Tibial artery (tissue), 4 donors: ENCODE measurements at places on chromosomes 13 and 19.
A peak's percentile ranks its signal among the peaks of the same experiment; 100 is the strongest.

DNA sequence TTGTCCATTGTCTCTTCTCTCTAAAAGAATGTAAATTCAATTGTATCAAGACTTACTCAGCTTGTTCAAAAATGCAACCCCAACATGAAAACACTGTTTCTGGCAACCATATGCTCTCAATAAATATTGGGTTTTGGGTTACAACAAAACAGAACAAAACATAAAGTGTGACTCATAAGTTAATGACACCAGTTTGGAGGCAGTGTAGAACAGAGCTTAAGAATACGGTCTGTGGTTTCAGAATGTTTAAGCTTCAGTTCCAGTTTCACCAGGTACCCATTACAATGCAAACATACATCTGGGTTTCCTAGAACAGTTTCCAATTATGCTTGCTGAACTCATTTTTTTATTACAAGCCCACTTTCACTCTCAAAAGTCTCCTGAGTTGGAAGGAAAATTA, 285.8 kb upstream of the PCDH9 start:
- no peak for DNase-seq

- peak; percentile 61 for DNase-seq
Measured at GRCh38 chr19:40274585-40275544, 10.3 kb downstream of the AKT2 start.

DNA sequence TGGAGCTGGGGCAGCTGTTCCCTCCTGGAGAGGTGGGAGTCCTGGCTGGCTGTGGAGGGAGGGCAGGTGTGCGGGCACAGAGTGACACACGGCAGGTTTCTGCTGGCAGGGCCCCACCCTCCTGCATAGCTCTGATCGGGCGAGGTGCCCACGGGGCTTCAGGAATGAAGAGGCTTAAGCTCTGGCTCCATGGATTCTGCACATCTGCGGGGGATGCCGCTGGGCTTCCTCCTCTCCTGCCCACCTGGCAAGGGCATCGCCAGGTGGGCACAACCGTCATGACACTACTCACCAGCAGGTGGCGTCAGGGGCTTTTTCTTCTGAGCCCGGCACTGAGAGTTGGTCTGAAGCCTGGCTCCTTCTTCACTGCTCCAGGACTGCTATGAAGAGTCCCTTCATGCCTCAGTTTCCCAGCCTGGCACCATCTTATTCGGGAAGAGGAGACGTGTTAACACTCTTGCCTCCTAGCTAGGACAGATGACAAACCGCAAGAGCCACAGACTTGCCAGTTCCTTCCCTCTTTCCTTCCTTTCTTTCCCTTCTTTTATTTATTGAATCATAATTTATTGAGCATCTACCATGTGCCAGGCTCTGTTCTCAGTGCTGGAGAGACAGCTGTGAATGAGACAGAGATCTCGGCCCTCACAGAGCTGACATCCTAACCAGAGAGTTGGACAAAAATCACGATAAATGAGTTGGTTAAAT, 15.2 kb upstream of the PAK4 start:
- DNase-seq, result no peak

DNA sequence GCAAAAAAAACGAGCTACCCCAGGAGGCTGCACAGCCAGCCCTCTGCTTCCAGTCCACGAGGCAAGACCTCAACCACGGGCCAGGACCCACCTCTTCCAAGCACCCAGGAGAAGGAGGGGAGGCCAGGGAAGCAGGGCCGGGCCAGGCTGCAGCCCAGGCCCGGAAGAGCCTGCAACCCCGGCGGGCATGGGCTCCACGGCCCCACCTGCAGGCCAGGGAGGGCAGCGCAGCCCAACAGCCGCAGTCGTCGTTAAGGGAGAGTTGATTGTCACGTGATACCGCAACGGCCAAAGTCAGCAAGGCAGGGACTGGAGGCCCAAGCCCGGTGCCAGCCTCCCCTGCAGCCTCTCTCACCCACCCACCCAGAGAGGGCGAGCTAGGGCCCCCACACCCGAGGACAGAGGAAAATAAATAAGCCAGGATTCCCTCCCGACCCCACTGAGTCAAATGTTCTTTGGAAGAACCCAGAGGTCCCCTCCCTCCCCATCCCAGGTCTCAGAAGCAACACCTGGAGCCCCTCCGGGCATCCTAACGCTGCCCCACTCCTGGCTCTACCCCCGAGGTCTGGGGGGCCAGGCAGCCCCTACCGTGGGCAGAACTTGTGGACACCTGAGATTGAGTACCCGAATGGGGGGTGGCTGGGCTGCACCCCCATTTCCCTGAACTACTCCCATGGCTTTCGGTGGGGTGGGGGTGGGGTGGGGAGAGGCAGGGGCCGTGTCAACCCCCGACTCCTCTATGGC, 5.2 kb upstream of the REXO1 start:
- peak; percentile 88 for DNase-seq

DNA sequence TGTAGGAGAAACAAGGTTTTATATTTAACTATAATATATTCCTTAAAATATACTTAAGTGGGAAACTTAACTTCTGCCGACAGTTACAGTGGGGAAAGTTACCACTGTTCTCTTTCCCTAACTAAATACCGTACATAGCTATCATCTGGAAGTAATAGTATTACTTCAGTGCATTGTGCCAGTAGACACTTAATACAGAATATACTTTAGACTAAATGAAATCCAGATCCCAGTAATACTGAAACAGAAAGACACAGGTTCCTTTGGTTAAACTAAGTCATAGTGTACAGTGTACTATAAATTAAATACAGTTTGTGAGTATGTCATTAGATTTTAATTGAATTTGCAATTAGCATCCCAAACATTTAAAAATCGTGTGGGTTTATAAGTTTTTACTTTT, 107.5 kb downstream of the PCCA start:
- DNase-seq, result no peak

- DNase-seq, result no peak
Measured at GRCh38 chr13:70874636-70875035, 766.4 kb upstream of the KLHL1 start.

DNA sequence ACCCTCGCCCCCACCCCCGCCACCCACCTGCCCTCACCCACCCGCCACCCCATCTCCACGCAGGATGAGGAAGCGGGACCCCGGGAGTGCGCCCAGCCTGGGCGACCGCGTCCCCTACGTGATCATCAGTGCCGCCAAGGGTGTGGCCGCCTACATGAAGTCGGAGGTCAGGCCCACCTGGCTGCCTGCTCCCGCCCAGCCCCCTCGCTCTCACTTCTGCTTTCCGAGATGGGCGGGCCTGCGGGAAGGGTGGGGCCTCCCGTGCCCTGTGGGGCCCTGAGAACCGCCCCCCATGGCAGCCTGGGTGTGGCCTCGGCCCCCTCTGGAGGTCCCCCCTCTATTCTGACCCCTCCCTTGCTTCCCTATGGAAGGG, 3.1 kb upstream of the SPIB start:
- no peak for DNase-seq

DNA sequence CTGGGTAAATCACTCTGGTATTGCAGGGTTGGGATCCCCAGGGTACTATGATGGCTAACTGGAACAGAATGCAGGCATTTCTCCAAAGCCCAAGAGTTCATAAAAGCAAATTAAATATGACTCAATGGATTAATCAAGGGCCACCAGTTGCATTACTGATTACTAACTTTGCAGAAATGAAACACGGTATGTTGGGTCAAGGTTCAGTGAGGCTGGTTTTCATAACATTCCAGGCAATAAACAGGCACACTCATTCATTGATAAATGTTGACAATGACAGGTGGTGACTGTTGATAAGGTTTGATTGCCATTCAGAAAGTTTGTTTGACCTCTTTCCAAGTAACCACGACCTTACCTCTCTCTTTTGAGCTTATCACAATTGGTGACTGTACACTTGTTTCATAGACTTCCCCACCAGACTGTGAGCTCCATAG, 506 bp upstream of the AP1M1 start:
- peak; percentile 53 for DNase-seq

- no peak for DNase-seq
Measured at GRCh38 chr13:44921246-44921877, 67.9 kb downstream of the NUFIP1 start.

GRCh38 chr13:111005808-111006505, 91.1 kb upstream of the ANKRD10 start:
- DNase-seq, result peak; percentile 61

GRCh38 chr13:66618702-66619101, 611.4 kb downstream of the PCDH9 start:
- no peak for DNase-seq

GRCh38 chr13:33123066-33123859, 107.0 kb downstream of the KL start:
- DNase-seq, result peak; percentile 71

DNA sequence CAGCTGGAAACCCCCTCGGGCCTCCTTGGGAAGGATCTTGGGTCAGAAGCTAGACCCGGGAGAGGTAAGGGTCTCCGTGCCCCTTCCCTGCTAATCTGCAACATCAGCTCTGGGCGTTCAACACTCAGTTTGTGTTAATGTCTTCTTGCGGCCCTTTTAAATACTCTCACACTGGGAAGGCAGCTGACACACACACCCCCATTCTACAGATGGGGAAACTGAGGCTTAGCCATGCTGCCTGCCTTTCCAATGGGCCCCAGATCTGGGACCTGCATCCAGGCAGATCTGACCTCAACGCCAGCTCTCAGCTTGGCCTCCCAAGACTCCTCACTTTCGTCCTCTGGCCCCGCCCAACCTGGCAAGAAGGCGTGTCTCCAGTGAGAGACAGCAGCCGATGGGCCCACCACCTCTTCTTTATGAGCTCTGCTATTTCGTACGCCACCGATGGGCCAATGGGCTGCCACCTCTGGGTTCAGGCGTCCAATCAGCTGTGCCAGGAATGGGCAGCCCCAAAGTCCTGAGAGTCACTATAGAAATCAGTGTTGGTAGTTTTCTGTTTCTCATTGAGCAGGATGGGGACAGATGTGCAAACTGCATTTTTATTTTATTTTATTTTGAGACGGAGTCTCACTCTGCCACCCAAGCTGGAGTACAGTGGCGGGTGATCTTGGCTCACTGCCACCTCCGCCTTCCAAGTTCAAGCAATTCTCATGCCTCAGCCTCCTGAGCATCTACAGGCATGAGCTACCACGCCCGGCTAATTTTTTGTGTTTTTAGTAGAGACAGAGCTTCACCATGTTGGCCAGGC, 43.8 kb downstream of the DNM2 start:
- no peak for DNase-seq
